ENCODE measurements at places on chromosomes 12 and 14.

DNA sequence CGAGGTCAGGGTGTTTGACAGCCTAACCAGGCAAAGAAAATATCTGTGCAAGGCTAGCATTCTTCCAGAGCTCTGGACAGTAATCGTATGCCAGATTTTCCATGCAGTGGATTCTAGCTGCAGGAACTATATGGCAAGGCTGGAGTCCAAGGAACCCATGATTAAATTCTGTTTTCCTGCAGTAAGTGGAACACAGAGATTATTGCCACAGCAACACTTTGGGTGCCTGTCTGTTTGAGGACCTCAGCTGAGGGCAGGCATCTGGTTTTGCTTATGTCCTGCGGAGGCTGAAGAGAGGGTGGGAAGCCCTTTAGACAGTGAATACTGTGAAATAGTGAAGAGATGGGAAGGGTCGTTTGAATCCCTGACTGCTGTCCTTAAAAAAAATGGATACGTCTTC is 104.4 kb downstream of the DAD1 start:
- DNase-seq, result no peak

DNA sequence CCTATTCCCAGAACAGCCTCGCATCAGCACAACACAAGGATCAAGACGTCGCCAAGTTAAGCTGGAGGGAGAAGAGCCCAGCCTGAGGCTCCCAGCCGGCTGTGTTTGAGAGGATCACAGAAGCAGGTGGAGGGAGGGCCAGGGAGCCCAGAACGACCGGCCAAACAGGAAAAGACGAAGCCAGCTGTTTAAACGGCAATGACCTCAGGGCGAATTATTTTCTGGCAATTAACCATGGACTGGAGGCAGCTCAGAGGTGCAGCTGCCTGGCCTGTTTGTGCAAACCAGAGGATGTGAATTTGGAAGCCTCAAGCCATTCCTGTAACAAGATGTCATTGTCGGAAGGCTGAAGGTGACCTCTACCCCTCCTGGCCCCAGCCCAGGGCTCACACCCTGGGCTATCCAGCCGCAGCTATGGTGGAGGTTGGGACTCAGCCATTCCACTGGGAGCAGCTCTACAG is 175.8 kb upstream of the PRMT8 start:
- no peak for DNase-seq

- no peak for DNase-seq
Measured at GRCh38 chr12:116978791-116979508, 68.2 kb downstream of the FBXW8 start.

DNA sequence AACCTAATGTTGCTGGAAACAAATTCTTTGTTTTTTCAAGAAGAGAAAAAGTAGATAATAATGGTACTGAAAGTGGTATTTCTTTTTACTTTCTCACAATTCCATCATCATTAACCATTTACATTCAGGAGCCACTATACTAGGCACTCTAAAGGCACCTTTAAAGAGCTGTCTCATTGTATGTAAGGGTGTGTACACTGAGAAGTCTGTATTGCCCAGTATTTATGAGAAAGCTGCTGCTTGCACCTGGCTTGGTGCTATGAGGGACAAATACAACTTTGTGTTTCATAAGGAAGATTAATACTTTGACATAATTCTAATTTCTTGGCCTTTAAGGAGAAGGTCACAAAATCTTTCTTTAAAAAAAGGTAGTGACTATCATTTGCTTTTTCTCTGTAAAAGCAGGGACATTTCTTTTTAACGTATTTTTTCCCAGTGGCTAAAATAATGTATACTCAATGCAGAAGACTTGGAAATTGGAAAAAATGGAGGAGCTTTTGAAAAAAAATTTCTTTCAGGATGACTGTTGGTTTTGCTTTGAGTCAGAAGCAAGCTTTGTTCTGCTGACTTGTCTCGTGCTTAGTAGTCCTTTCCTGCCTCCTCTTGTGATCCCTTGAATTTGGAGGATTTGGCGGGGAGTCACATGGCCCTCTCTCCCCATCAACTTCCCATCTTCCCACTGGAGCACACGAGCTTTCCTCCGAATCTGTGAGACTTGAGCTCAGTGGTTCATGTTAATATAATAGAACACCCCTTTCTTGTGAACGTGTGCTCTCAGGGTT is 50.1 kb downstream of the RASSF3 start:
- no peak for DNase-seq

GRCh38 chr14:21233457-21234076 is 35.7 kb downstream of the HNRNPC start:
- DNase-seq, result no peak

- no peak for DNase-seq
Measured at GRCh38 chr12:110042264-110042663, 6.1 kb downstream of the C12orf76 start.
